ENCODE measurements at places on chromosomes 5 and 9.

- DNase-seq = no peak
These were observed 48.0 kb downstream of the SLC12A7 start for GRCh38 chr5:1063661-1064382.

DNA sequence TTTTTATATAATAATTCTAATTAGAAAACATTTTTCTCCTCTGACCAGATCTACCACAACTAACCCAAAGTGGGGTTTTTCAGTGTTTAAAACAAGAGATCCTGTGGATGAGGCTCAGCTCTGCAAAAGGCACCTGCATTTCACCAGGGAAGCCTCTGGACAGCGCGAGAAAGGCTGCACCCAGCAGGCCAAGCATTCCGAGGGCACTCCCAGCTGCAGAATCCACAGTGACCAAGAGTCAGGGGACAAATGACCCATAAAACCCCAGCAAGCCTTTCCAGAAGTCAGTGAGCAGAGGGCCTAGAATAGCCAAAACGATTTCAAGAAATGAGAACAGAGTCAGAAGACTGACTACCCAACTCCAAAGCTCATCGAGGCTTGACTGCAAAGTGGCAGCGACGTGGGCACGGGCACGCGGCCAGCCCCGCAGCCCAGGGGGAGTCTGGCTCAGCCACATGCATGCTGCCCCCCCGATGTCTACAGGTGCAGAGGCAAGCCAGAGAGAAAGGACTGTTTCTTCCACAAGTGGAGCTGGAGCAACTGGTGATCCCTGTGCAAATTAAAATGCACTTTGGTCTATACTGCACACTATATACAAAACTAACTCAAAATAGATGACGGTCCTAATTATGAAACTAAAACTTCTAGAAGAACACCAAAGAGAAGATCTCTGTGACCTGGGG, 26.2 kb downstream of the TPPP start:
- DNase-seq = no peak

GRCh38 chr9:70374962-70375618, 39.4 kb downstream of the KLF9 start:
- no peak for DNase-seq

GRCh38 chr5:4518903-4519672, 621.0 kb upstream of the ADAMTS16 start:
- DNase-seq = no peak

DNA sequence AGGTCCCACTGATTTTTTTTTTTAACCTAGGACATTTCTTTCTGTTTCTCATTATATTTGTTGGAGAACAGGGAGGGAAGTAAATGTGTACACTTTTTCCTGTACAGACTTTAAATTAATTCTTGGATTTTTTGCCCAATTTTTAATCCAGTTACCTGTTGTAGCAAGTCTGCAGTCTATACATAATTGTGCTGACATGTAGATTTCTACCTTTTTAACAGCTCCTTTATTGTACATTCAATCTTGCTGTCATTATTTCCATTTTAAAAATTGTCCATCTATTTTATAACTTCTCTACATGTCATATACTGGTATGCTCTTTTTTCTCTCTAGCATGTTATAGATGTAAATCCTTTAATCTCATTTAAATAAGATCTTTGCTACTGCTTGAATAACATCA, 1838.7 kb upstream of the CDH9 start:
- no peak for DNase-seq

DNA sequence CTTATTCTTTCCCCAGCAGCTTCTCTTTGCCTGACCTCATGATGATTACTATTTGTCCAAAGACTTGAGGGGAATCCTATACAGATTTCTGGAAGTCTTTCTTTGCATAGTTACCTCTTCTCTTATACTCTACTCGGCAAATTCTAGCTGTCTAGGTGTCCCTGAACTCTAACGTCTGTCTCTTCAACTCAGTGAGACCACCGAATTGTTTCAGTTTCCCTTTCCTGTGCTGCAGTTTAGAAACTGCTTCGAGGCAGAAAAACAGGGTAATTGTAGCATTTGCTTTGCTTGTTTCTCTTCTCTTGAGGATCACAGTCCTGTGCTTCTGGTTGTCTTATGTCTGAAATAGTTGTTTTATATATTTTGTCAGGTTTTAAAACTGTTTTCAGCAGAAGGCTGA, 14.8 kb downstream of the LVRN start:
- DNase-seq = no peak

DNA sequence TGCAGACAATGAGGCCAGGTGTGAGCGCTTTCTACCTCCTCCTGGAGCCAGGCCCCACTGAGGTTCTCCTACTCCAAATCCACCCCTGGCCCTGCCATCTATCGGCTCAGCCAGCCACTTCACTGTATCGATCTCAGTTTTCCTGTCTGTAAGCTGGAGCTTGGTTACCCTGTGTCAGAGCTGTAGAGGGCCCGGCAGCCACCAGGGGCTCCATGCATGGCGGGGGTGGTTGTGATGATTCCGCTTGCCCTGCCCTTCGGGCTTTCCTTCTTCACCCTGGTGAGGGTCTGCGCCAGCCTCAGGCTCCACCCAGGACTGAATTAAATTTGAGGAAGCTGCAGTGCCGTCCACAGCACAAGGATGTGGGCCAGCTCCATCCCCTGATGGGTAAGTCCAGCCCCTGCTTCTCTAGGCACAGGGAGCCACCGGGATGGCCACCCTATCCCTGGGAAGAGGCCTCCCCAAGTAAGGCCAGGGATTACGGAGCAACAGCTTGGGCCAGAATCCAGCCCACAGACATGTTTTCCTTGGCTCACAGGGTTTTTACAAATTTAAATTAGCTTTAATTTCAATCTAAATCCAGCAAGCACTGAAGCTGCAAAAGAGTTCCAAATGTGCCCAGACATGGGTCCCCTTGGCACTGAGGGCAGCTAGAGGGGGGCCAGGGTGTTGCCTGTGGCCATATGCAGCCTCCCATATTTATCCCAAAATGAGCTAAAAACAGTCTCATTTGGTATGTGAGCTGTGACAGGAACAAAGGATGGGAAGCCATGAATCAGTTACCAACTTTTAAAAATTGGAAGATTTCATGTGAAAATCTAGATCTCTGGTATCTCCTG, 89.1 kb upstream of the FBXW11 start:
- no peak for DNase-seq

DNA sequence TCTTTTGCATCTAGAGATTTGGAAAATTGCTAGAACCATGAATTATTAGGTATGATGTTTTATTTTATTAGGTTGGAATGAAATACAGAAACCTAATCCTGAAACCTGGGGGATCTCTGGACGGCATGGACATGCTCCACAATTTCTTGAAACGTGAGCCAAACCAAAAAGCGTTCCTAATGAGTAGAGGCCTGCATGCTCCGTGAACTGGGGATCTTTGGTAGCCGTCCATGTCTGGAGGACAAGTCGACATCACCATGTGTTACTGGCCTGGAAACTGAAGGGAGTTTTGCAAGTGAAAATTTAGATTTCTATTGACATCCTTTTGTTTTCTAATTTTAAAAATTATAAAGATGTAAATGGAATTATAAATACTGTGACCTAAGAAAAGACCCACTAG, 100.7 kb downstream of the NLN start:
- DNase-seq = no peak

- no peak for DNase-seq
These were observed 30.3 kb downstream of the ADCY2 start for GRCh38 chr5:7426284-7426683.

GRCh38 chr9:121463026-121463807, 36.4 kb downstream of the GGTA1 start:
- DNase-seq = peak; percentile 10

- DNase-seq = no peak
These were observed 178.1 kb downstream of the SGCD start for GRCh38 chr5:156505101-156505500.

DNA sequence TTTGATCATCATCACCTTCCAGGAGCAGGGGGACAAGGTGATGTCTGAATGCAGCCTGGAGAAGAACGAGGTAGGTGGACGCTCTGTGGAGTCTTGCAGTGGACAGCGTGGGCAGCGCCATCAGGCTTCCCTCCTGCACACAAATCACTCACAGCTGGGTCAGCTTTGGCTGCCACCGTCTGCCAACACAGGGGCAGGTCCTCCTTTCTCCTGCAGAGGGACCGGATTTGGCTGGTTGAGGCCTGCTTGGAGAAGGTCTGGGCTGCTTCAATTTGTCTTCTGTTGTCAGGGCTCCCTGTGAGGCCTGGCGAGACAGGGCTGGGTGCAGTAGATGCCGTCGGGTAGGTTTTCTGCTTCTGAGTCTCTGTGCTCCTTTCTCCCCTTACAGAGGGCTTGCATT, 180.6 kb downstream of the CACNA1B start:
- DNase-seq = no peak

DNA sequence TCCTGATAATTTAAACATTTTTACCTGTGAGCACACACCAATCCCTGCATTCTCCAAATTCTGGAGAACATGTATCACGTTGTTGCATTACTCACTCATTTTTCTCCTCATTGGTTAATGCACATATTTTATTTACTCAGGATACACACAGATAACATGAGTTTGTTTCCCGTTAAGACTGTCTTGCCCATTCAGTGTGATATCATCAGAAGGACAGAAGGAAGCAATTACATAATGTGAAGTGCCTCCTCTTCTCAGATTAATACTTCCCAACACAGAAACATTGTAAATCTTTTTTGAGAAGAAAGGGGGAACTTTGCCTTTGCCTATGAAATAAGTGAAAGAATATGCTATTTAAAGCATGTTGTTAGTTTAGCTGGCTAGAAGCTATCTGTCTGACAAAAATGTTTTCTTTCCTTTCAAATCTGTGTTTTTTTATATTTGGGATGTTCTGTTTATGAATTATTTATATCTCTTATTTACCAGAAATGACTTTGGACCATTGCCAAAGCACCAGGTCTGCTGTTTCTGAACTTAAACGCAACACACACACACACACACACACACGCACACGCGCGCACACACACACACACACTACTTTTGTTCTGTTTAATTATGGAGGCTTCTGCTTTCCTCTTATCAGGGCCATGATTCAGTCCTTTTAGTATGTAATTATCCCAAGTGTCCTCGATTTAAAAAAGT, 186.5 kb downstream of the CHSY3 start:
- DNase-seq = no peak

- no peak for DNase-seq
These were observed 348.8 kb downstream of the TRPM3 start for GRCh38 chr9:70772601-70773000.

GRCh38 chr5:14834584-14835550, 36.7 kb downstream of the ANKH start:
- no peak for DNase-seq

DNA sequence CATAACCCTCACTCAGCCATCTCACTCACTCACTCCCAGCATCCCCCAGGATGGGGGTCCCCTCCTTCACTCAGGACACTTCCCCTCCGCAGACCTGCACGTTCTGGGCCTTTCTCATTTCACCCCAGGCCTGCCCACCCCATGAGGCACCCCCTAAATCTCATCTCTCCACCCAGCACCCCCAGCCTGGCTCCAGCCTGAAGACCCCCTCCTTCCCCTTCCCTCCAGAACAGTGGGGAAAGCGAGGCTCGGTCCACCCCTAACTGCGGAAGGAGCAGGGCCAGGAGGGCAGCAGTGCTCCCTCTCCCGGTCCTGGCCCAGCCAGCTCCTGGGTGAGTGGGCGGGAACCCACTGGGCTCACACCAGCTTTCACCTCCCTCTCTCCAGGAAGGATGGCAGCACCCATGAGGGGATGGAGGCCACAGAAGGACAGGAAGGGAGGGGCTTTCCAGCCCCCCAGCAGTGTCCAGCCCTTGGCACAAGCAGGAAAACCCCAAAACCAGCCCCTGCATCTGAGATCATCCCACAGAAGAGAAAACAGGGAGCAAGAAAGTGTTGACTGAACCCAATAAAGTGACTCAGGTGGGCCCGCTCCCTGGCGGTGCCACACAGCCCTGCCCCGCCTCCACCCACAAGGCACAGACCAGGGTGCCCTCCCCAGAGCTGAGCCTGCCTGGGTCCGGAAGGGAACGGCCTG, 55.0 kb downstream of the LRSAM1 start:
- no peak for DNase-seq

All from stimulated activated CD4-positive, alpha-beta T cell treated with anti-CD3 and anti-CD28 coated beads, Interleukin-1b, Interleukin-23, amount 100 ng/mL, for 24 hours (primary cell).